ENCODE measurements at places on chromosomes 1 and 21.
A peak's percentile ranks its signal among the peaks of the same experiment; 100 is the strongest.

DNA sequence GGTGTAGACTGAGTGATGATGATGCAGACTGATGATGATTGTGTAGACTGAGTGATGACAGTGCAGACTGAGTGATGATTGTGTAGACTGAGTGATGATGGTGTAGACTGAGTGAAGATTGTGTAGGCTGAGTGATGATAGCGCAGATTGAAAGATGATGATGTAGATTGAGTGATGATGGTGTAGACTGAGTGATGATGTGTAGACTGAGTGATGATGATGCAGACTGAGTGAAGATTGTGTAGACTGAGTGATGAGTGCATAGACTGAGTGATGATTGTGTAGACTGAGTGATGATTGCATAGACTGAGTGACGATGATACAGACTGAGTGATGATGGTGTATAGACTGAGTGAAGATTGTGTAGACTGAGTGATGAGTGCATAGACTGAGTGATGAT lies 28.7 kb downstream of the FAM89A start:
- no peak for DNase-seq

- no peak for DNase-seq
Observed at GRCh38 chr1:19605967-19606366, 38.1 kb upstream of the NBL1 start.

DNA sequence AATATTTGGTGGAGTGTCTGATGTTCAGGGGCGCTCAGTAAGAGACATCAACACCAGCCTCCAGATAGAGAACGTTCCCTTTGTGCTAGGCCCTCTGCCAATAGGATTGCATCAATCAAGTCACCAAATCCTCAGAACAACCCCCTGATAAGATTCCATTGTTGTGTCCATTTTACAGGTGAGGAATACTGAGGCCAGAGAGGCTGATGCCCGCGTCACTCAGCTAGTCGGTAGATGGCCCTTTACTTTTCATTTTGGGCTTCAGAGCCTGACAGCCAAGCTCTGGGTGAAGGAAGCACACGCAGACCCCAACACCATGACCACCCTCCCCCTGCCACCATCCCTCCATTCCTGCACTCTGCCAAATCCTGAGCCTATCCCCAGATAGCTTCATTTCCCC lies 406.2 kb downstream of the PTPRU start:
- DNase-seq = no peak

DNA sequence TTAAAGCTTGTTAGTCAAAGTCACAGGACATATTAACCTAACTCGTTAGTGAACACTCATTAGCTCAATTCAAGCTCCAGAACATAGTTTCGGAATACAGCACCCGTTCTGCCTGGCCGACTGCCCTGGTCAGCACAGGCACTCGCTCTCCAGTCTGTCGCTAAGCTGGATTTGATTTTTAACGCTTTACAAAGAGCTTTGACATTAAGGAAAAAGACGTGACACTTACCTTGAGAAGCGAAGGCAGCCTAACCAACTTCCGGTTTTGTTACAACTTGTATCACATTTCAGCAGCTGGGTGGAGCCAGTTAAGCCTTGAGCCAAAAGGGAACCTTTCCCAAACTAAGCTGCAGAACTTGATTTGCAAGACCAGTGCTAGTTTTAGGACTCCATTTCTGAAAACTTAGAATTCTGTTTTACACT lies at the start of gene FRRS1:
Gene FRRS1, minus strand, starts transcription at position 258 of the 423 bp plus-strand sequence. CDS start 17,867 bp downstream, outside the sequence.
- peak; percentile 11 for DNase-seq

DNA sequence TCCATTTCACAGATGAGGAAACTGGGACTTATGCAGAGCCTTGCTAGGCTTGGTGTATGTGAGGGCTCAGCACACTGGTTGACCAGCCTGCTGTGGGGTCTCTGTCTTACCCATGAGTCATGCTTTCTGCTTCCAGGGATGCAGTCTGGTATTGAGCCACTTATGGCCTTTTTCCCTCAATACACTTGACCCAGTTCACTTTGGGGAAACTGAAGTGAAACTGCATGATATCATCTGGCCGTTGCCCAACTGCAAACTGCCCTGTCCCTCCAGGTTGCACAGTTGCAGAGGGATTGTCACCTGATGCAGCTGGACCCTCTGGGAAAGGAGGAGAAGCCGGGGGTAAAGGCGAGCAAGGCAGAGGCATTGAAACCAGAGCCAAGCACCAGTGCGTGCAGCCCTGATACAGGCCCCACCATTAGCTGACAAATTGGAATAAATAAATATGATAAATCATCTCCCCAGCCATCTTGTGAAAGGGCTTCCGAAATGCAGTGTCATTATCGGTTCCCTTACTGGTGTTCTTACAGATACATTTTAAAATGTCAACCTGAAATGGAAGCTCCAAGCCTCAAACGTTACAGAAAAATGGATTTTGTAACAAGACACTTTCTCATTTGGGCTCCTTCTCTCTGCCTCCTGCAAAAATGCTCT lies 39.3 kb upstream of the DUSP10 start:
- no peak for DNase-seq
